ENCODE measurements at places on chromosomes 7 and 10.
A peak's percentile ranks its signal among the peaks of the same experiment; 100 is the strongest.

DNA sequence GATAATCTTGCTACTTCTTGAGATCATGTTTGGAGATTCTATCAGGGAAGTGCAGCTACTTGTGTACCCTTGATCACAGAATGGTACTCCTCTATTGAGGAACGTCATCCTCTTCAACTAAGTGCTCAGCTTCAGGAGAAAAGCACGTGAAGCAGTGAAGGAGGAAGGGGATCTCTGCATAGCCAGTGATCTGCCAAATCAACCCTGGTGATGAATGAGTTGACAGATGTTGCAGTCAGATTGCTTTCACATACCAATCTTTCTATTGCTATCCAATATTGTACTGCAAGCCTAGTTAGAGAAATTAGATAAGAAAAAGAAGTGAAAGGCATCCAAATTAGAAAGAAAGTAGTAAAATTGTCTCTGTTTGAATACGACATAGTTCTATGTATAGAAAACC, 309.4 kb downstream of the TWIST1 start:
- DNase-seq, result no peak

GRCh38 chr10:8910314-8910713, 855.8 kb downstream of the GATA3 start:
- no peak for DNase-seq

DNA sequence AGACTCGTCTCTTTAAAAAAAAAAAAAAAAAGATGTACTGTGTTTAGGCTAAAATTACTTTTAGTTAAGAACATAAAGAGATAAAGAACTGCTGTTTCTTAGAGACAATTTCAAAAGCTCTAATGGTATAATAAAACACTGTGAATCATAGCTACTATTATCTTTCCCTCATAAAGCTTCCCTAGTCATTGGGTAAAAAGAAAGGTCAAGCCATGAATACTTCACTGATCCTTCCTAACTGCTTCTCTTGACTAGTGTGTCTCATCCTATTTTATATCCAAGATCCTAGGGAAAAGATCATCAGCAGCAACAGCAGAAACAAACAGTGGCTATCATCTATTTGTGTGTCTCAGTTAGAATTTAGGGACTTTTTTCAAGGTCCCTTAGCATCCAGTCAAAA, 10.5 kb downstream of the YME1L1 start:
- no peak for DNase-seq

- no peak for DNase-seq
These were observed 69.4 kb downstream of the ZRANB1 start for GRCh38 chr10:125011171-125011925.

GRCh38 chr10:111082102-111082975, 5.5 kb downstream of the ADRA2A start:
- no peak for DNase-seq

- DNase-seq, result no peak
These were observed 582.4 kb downstream of the SUGCT start for GRCh38 chr7:40717242-40717641.

DNA sequence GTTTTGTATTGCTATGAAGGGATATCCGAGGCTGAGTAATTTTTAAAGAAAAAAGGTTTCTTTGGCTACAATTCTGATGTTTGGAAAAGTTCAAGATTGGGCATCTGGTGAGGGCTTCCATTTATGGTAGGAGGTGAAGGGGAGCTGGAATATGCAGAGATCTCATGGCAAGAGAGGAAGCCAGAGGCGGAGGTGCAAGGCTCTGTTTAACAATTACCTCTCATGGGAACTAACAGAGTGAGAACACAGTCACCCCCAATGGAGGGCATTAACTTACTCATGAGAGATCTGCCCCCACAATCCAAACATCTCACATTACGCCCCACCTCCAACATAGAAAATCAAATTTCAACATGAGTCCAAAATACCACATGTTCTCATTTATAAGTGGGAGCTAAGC, 62.0 kb downstream of the AKR1D1 start:
- DNase-seq, result no peak

DNA sequence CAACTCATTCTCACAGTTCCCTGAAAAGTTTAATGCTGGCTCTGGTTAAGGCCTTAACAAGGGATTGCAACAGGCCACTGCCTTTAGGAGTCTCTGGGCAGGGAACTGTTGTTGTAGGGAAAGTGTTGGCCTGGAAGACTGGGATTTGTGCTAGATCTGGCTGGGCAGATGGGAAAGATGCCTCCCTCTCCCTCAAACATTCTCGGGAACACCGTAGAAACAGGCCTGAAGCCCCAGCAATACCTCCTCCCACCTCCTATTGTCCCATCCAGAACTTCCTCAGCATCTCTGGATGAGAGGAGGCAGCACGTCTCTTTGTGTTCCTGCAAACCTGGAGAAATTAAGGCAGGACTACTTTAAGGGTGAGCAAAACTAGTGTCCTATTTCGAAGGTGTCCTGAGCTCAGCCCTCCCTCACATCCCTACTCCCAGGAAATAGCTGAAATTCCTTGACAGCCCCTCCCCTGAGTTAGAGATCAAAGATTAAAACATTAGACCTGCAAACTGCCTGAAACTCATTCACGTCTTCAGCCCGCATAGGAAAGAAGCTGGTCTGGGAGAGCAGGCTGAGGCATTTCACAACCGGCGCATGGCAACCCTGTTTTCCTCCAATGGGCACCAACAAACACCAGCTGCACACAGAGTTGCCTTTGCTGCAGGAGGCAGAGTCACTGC, 10.9 kb upstream of the MAP3K8 start:
- no peak for DNase-seq

- DNase-seq, result no peak
These were observed 679 bp downstream of the LRRC20 start for GRCh38 chr10:70381471-70382421.

- DNase-seq, result no peak
These were observed 45.5 kb upstream of the ANAPC16 start for GRCh38 chr10:72170263-72170662.

DNA sequence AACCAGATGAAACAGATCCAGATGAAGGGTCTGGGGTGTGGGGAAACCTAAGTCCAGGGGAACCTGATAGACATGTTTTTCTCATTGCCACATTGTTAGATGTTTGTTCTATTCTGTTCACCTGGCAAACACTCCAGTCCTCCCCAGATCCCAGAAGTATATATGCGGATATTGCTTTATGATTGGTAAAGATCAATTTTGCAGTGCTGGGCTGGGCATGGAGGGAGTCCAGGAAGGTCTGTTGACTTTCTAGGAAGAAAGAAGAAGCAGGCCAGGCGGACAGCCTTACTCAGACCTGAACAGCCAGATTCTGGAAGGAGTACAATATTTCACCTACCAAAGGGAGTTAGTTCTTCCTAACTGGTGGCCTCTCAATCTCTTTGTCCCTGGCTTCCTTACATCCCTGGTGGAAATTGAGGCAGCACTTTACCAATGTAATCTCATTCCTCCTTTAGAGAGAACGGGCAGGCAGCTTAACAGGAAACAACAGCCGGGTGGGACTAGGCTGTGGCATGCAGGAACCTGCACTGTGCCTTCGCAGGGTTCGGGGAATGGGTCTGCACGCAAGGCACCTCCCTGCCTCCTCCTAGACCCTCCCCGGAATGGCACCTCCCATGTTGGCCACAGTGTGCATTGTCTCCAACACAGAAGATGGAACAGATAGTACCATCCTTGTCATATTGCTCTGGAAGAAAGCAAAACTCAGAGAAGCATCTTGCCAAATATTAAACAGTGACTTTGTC, 930 bp downstream of the GIMAP6 start:
- peak; percentile 27 for DNase-seq

GRCh38 chr10:77195101-77195500, 442.5 kb downstream of the KCNMA1 start:
- no peak for DNase-seq

DNA sequence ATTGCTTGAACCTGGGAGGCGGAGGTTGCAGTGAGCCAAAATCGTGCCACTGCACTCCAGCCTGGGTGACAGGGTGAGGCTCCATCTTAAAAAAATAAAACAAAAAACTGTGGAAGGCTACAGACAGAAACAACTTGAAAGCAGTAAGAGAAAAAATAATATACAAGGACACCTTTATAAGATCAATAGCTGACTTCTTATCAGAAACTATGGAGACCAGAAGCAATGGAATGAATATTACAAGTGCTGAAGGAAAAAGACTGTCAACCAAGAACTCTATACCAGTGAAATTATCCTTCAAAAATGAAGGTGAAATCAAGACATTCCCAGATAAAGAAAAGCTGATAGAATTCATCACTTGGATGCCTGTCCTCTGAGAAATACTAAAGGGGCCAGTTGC, 49.0 kb downstream of the RBAK start:
- DNase-seq, result no peak

- DNase-seq, result no peak
These were observed 3.1 kb upstream of the ZAN start for GRCh38 chr7:100730136-100730800.

DNA sequence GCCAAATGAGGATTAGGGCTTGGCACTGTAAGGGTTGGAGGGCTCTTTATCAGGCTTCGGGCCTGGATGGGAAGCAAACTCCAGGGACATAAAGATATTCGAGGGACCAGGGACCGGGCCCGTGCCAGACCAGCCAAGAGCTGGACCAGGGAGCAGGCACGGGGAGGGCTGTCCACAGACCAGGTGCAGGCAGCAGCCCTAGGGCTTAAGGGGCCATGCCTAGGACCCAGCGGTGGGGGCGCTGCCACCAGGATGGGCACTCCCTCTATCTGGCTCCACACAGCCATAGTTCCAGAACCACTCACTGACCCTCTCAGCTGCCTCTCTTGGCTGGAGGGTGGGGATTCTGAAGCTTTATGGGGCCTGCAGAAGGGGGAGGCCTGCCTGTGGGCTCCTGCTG, 32.9 kb downstream of the FAM241B start:
- DNase-seq, result no peak

DNA sequence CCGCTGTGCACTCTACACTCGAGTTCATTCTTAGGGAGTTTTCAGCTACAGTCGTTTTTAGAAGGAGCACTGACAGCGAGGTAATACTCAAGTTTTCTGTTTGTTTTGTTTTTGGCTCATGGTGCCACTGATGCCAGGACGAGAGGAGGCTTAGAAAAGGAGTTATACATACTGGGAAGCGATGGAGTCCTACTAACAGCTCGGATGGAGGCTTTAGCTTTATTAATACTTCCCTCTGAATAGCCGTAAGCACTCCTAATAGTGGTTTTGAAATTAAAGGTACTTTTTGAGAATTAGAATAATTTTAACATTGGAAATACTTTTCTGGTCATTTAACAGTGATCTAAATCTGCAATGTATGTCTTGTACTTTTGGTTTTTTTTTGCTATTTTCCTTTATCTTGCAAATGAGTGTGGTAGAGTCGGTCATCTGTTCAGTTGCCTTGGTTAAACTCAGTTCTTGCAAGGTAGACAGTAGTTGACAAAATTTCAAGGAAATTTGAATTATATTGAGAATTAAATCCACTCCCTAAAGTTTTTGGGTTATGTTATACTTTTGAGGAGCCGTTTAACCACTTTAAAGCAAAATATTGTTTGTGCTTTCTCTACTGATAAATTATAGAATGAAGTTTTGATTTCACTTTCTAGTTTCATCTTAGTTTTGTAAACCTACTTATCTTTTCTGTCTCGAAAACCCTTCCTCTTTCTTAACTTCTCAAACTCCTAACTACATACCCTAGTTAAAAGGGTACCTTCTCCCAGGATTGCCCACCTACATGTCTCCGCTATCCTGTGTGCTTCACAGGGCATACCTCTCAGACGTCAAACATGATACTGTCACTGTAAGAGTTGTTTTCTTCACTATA, 1.5 kb downstream of the HBP1 start:
- DNase-seq, result no peak

- no peak for DNase-seq
These were observed 66.4 kb downstream of the CDH23 start for GRCh38 chr10:71463111-71463510.

DNA sequence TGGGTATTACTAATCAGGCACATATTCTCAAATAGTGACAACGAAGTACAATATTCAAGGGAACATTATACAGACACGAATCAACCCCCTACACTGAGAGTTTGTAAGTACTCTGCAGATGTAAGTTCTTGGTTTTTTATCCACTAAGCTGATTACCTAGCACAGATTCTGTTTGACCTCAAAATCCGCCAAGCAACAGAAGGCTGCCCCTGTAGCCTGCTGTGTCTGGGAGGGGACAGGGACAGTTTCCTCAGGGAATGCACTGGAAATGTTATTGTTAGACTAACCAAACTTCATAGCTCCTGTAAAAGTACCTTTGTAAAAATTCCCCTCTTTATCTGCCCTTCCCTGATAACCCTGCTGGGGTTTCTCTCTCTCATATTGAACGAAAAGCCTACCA, 45.2 kb upstream of the ZRANB1 start:
- DNase-seq, result no peak

- DNase-seq, result no peak
These were observed 64.6 kb downstream of the FAS start for GRCh38 chr10:89055159-89055558.

GRCh38 chr10:22615819-22616499, 98.4 kb downstream of the PIP4K2A start:
- DNase-seq, result no peak

DNA sequence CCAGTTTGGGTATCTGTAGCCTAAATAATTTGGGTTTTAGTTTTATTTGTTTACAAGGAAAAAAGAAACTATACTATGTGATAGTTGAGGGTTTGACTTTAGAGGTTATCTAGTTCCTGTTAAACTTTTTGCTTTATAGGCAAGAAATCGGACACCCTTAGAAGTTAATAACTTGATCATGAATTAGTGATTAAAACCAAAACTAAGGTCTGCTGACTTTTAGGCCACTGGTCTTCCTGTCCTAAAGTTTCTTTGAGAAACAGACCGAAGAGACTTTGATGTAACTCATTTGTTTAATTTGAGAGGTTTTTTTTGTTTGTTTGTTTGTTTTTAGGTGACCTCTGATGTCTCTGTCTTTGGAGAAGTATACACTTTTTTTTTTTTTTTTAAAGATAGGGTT, 59.7 kb downstream of the PHTF2 start:
- DNase-seq, result no peak

- DNase-seq, result no peak
These were observed 96.7 kb upstream of the PIK3CG start for GRCh38 chr7:106768324-106768751.

DNA sequence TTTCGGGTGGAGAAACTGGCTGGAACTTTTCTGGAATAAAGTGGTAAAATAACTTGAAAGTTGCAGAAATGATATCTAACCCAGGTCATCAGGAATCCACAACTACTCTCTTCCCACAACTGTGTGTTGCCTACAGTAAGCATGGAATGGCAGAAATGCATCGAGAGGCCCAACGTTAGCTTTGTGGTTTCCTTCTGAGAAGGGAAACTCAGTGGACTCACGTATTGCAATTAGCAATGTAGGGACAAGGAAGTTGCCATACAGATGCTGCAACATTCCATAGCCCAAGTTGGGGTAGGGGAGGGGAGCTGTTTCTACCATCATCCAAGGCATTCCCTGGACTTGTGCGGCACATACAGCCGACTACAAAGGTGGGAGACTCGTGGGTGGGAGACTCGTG, 1.9 kb downstream of the PON1 start:
- DNase-seq, result no peak

DNA sequence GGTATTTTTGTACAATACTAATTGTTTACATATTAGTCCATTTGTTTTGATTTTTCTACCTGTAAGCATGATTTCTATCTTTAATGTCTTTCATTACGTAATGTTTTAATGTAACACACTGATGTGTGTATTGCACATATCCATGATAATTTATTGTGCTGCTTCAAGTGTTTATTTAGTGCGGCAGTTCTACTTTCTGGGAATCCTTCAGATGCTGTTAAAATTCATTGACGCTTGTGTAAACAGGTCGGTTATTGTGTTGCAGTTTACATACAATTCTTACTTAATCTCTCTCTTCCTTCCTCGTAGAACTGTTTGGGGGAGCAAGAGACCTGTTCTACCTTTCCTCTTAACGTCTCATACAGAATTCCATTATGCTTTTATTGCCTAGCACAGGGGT, 6.9 kb downstream of the TMEM60 start:
- no peak for DNase-seq

- DNase-seq, result no peak
These were observed 130.7 kb downstream of the NRF1 start for GRCh38 chr7:129742256-129742655.
